Stimulated activated CD4-positive, alpha-beta T cell treated with anti-CD3 and anti-CD28 coated beads, TNF-alpha, amount 100 ng/mL, for 24 hours (primary cell): ENCODE measurements at places on chromosomes 12 and 14.
A peak's percentile ranks its signal among the peaks of the same experiment; 100 is the strongest.

- no peak for DNase-seq
Observed at GRCh38 chr14:63454863-63455622, 88.1 kb downstream of the PPP2R5E start.

DNA sequence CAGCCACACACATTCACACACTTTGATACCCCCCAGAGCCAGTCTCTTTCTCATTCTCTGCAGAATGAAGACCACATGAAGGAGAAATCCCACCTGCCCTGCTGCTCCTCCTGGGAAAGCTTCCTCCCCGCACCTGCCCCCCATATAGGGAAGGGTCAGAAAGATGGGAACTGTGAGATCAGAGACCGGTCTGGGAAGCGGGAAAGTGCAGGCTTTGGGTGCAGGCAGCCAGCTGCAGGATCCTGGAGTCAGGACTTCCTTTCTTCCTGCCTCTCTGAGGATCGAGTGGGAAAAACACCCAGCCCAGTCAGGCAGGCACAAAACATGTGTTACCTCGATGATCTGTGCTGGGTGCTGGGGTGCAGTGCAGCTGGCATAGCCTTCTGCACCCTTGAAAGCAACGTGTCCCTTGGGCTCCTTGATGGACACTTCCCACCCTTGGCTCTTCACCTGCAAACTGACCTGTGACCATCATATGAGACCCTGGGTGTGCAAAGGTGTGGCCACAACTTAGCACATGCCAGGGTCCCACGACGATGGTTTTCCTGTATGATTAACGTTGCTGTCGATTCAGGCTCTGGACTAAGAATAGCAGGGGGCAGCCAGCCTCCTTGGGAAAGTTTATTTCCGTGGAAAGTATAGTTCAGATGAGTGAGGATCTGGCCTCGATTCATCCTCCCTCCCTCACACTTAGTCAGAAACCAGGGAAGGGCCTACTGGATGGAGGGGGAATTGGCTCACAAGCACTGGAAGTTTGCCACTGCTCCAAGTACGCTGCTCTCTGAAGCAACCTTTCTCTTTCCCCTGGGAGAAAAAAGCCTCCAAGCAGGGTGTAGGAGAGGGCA, 105.4 kb upstream of the MED13L start:
- no peak for DNase-seq

- DNase-seq: peak; percentile 92
Observed at GRCh38 chr12:123365025-123365917, 624 bp upstream of the SBNO1 start.

- no peak for DNase-seq
Observed at GRCh38 chr14:20456971-20457370, 1.9 kb downstream of the APEX1 start.

GRCh38 chr14:22024137-22024536, 350.5 kb upstream of the OR4E1 start:
- DNase-seq: no peak

GRCh38 chr14:92215579-92215978, 93.8 kb downstream of the CPSF2 start:
- DNase-seq: no peak

DNA sequence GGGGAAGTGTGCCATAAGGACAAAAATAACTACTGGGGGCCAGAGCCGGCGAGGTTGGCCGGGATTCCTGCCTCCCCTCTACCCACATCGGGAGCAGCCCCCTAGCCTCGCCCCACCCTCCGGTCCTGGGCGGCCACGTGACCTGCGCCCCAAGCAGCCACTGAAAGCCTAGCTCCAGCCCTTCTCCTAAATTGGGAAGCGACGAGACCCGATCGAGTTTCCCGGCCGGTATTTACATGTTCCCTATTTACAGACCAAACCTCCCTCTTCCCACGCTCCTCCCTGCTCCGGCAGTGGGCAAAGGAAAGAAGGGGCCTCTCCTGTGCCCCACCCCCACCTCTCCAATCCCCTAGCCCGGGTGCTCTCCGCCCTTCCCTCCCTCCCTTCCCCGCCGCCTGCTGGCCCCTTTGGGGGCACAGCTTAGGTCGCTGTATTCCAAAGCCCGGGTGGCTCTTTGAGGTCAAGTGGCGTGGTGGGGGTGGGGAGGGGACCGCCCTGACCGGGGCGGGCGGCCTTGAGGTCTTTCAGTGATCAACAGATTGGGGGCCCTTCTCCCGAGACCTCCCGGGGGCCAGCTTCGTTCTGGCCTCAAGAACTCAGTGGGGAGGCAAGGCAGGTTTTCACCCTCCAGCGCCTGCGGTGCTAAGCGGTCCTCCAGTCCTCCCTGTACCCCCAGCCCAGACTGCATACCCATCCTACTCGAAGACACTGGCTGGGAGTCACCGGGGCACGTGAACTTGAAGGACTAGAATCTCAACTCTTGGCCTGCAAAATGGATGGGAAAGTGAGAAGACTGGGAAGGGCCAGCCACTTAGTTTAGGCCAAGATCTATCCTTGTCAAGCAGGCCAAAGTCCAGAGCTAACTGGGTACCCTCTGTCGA, 6.3 kb upstream of the CTDSP2 start:
- no peak for DNase-seq
